ENCODE measurements at places on chromosomes 3 and 15. TPM values are rescaled to one million over a fixed set of nuclear protein-coding genes. Genes with fewer than 3 reads are reported as not detected.

- no peak for DNase-seq
Measured at GRCh38 chr3:33057320-33058298, 39.3 kb downstream of the GLB1 start.

GPR171 gene
- not detected for total RNA-seq

- no peak for DNase-seq
Measured at GRCh38 chr3:7800006-7800780, 701.4 kb upstream of the LMCD1 start.

DNA sequence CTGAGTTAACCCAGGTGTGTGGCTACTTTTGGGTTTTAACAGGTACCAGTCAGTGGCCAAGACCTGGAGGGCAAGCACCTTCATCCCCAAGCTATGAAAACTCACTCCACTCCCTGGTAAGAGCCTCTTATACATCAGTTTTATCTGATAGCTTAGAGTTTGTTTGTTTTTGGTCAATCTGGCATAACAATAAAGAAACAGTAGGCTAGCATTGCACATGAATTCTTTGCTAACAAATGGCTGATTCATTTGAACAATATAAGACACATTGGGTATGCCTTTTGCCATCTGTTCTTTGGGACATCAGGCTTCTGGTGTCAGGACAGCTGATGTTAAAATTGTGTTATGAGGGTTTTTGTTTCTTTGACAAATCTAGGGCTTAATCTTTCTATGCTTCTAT is 125.0 kb upstream of the CGNL1 start:
- DNase-seq = no peak

- DNase-seq = no peak
Measured at GRCh38 chr3:99094606-99095005, 193.1 kb upstream of the DCBLD2 start.

Measured in dermis microvascular lymphatic vessel endothelial cell (primary cell).